ENCODE measurements at places on chromosomes 5 and 9.

DNA sequence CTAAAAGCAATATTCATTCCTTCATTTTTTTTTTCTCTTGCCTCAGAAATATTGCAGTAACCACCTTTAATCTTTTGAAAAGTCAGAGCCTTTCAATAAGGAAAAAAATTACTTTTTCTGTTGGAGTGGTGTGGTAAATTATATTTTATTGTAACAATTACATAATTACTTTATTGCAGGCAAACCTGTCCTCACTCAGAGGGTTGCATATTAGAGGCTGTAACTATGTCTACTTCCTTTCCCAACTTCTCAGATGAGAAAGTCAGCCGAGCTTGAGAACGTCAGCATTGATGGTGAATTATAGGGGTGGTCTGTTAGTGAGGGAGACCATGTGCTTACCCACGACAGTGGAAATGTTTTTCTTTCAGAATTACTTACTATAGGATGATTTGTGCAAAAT, 611.8 kb downstream of the KIF4B start:
- no peak for DNase-seq

- DNase-seq, result no peak
These were observed 86.1 kb downstream of the SH3TC2 start for GRCh38 chr5:148976569-148977381.

DNA sequence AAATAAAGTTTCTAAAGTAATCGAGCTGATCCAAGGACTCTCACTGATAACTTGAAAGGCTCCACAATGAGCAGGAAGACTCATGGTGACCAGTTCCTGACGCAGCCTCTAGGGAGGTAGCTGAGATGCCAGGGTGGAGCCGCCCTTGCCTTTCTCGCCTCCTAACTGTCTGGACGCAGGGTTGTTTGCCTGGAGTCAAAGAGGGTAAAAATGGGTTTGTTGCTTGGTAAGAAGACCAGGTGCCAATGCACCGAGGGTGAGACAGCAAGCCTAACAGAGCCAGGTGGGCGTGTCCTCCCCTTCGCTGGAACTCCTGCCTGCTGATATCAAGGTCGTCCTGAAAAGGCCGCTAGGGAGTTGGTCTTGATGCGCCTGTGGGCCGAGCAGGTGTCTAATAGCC, 48.6 kb upstream of the FCN1 start:
- DNase-seq, result no peak

DNA sequence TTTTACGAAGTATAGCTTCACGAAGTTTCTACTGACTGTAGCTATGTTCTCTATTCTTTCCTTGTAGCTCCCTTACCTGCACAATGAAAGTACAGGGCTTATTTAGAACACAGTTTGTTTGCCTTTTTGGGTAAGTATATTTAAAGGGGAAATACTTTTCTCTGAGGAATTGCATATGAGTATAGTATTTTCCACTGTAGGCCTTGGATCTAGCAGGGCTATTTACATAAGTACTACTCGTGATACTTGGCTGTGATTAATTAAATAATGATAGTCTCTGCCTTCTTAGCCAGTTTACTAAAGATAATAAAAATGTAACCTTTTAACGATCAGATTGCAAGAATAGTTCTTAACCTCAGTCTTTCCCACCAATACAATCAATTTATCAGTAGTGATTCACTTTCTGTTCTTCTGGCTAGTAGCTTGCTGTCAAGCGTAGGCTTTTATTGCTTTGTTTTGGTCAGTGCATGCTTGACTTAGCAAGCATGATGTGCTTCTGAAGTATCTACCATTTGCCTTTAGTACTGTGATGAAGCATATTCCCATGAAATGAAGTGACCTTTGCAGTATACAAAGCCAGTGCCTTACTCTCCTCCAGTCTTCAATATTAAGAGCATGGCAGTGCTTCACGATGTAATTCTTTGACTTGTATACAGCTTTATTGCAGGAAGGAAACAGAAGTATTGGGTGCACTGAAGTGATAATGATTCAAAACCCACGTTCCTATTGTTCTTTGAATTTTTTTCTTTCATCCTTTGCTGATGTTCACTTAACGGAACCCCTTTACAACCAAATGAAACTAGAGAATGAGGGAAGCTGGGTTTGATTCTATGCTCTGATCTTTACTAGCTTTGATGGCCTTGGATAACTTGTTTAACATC, 64.2 kb downstream of the SLC44A1 start:
- no peak for DNase-seq

GRCh38 chr5:135079099-135079681, 45.2 kb upstream of the PITX1 start:
- DNase-seq, result no peak

GRCh38 chr9:101028346-101029314, at the start of gene PLPPR1:
PLPPR1 (plus strand) TSS chr9:101028727.
- no peak for DNase-seq

Measured in germinal center (tissue), 1 donor.